ENCODE measurements at places on chromosomes 6 and 20. TPM values are rescaled to one million over a fixed set of nuclear protein-coding genes. Genes with fewer than 3 reads are reported as not detected.

PDE7B gene
- total RNA-seq: not detected

DNA sequence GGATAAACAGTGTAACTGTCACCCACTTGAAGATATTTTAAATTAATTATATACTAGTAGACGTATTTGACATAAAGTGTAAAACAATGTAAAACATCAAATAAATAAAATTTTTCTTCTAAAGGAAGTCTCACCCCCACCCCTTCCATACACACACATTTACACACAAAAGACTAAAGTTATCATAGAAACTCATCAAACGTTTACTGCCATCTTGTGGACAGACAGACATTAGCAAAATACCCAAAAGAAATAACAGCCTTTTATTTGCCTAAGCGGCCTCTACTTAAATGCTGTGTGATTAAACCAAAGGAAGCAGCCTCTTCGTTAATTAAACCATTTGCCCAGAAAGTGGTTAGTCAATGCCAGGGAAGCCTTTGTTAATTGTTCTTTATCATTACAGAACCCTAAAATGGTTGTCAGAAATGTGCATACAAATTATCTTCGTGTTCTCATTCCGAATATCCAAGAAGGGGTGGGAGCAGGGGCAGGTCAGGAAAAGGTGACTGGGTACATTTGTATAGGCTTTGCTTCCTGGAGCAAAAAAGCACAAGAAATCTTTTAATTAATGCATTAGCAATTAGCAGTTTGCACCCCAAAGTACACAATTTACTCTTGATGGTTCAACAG lies 176.2 kb upstream of the SASH1 start:
- peak; percentile 80 for DNase-seq

SIRPB2 gene
- total RNA-seq: not detected

SLC22A23 gene
- not detected for total RNA-seq

SLC18B1 gene
- 0.72 TPM for total RNA-seq

- no peak for DNase-seq
Observed at GRCh38 chr6:12709556-12710232, 6.9 kb upstream of the PHACTR1 start.

- no peak for DNase-seq
Observed at GRCh38 chr6:116827561-116828240, 1.2 kb downstream of the GPRC6A start.

DNA sequence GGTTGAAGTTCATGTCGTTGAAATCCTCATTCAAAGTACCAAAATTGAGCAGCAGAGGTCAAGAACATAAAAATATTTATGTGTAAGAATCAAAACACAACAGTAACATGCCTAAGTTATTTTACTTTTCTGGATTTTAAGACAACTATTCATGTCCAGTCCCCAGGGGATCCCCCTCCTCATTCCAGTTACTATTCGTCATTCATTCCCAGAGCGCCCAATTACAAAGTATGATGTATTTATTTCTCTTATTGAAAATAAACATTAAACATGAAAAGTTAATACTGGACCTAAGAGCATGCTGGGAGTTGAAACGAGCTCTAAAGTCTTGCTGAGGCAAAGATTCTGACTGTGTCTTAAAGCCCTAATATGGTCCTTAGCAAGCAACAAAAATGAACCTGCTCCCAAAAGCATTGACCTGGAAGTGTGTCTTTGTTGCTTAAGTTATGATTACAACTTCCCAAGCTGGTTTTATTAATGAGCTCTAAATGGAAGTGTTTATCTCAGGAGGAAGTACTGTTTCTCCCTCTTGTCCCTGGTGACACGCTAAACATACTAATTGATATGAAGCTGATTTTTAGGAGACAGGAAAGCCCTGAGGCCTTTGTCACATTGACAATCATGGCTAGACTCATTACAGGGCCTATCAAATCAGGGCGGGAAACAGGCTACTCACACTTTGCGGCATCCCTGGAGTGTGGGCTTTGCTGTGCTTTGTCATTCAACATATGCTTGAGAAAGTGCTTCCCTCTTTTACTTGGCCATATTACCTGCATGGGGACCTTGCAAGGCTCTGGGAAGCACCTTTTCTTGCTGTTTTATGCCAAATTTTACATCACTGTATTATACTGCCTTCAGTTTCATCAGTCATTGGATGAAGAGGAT lies 192.2 kb upstream of the DTNBP1 start:
- no peak for DNase-seq

DNA sequence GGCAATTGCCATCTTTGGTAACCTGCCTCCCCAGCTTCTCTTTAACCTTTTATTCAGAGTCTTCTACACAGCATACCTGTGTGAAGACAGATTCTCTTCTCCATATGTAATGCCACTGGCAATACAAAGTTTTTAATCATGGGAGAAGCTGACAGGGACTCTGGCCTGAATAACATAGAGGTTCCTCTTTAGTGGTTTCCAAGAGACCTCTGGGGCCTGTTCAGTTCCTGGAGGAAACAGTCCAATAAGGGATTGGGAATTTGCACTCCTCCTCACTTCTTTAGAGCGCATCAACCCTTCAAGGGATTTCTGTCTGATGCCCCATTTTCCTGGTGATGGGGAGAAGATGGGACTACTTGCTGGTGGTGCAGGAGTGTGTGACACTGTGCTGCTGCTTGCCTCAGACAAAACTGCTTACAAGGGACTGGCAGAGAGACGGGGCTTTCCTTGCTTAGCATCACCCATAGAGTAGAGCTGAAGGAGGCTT lies 1.4 kb downstream of the RIMS1 start:
- DNase-seq: no peak

CGAS gene
- 12.8 TPM for total RNA-seq

- DNase-seq: no peak
Observed at GRCh38 chr6:112701201-112701600, 354.1 kb downstream of the RFPL4B start.

- DNase-seq: no peak
Observed at GRCh38 chr6:132334521-132334885, 66.8 kb downstream of the MOXD1 start.

TNNC2 gene
- total RNA-seq: not detected

DNA sequence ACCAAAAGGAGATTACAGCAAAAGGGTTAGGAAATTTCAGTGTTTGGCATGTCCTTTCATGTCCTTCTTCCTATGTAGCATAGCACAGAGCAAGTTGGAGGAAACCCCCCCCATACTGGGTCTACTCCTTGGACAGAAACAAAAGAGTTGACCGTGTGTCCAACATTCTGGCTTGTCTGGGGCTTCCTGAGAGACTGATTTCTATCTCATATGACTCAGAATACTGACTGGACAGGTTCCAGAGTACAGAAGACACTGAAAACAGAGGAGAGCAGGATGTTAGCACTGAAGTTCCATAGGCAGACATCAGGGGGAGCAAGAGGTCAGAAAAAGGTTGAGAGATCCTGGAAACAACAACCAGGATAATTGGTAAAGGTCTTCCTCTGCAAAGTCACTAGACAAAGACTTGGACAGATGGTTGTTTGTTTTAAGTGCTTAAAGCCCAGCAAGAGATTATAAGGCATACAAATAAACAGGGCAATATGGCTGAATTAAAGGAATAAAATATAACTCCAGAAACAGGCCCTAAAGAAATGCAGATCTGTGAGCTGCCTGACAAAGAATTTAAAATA lies 48.4 kb downstream of the USP49 start:
- DNase-seq: peak; percentile 82

DNA sequence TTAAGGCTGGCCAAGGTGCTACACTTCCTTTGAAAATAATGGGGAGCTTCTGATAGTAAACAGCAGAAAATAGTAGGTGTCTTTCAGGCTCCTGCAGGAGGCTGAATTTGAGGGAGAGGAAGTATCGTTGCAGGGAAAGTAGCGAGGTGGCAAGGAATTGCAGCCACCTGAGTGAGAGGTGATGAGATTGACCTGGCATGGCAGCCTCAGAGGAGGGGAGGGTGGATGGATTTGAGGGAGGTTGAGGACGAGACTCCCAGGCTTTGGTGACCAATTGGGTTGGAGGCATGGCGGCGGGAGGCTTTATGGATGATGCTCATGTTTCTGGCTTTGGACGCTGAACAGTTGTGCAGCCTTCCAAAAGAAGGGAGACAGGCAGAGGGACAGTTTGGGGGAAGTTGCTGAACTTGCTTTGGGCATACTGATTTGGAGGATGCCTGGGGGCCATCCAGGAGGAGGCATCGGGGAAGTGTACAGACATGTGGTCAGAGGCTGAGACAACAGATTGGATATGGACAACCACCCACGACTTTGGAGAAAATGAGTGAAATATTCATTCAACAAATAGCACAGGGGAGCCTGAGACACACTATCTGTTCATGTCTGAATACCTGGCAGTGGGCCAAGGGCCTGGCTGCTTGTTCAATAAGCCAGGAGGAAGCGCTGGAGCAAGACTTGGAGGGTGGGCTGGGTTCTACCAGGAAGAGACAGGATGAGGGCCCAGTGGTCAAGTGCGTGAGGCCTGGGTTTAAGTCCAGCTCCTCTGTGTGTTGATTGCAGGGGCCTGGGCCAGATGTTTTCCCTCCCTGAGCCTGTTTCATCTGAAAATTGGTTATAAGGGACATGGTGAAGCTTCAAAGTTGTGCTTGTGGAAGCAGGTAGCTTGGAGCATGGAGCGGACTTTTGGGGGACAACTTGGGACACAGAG lies 113.2 kb downstream of the CEBPB start:
- no peak for DNase-seq

- DNase-seq: no peak
Observed at GRCh38 chr6:35300848-35301247, 3.2 kb downstream of the DEF6 start.
